ENCODE measurements at places on chromosomes 13 and 19.

DNA sequence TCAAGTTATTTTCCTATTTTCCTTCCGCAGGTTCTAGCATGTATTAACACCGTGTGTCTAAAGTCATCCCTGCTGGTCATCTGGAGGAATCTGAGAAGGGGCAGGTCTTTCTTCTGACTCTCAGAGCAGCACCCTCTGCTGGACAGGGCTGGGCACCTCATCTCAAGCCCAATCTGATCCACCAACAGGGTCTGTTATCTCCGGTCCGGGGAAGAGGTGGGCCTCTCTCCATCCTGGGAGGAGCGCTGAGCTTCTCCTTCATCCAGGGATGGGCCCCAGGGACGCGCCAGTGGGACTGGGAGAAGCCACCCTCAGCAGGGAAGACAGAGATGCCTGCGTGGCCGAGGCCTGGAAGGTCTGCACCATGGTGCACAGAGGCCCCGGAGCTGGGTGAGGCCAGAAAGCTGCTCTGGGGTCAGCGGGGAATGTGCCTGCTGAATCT lies 26.0 kb upstream of the ZNF331 start:
- DNase-seq, result no peak

GRCh38 chr13:78228211-78228610 lies 309.6 kb upstream of the EDNRB start:
- DNase-seq, result no peak

GRCh38 chr19:16034180-16034579 lies 42.1 kb upstream of the TPM4 start:
- DNase-seq, result no peak

GRCh38 chr13:50069261-50069660 lies 54.0 kb downstream of the KCNRG start:
- DNase-seq, result no peak

DNA sequence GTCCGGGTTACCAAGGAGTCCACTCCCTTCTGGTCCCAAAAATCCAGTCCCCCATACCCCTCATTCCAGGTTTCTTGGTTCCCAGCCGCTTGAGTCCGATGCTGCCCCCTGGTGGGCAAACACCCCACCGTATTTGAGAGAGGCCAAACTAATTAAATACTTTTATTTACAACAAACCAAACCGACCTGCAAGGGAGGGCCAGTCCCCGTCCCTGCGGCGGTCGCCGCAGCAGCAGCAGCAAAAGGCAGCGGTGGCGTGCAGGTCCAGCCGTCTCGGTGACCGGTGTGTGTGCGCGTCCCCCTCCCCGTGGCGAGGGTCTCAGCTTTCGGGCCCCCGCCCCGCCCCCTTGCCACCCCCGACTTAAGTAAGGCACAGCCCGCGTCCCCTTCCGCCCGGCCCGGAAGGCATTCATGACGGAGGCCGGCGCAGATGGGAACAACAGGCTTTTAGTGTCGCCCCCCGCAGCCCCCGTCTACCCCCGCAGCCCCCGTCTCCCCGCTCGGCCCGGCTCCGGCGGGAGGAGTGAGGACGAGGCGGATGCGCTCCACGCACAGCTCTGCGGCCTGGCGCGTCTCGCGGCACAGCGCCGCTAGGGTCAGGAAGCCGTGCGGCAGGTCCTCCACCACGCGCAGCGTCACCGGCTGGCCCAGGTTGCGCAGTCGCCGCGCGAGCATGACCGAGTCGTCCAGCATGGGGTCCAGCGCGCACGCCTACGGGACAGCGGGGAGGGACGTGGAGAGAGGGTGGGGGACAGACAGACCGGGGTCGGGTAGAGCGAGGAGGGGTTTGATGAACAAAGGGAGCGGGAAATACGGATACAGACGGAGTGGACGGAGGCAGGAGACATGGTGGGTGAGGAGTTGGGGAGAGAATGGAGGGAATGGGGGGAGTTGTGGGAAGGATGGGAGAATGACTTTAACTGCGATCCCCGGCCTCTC lies 11.5 kb upstream of the CNFN start:
- DNase-seq, result peak; percentile 66

DNA sequence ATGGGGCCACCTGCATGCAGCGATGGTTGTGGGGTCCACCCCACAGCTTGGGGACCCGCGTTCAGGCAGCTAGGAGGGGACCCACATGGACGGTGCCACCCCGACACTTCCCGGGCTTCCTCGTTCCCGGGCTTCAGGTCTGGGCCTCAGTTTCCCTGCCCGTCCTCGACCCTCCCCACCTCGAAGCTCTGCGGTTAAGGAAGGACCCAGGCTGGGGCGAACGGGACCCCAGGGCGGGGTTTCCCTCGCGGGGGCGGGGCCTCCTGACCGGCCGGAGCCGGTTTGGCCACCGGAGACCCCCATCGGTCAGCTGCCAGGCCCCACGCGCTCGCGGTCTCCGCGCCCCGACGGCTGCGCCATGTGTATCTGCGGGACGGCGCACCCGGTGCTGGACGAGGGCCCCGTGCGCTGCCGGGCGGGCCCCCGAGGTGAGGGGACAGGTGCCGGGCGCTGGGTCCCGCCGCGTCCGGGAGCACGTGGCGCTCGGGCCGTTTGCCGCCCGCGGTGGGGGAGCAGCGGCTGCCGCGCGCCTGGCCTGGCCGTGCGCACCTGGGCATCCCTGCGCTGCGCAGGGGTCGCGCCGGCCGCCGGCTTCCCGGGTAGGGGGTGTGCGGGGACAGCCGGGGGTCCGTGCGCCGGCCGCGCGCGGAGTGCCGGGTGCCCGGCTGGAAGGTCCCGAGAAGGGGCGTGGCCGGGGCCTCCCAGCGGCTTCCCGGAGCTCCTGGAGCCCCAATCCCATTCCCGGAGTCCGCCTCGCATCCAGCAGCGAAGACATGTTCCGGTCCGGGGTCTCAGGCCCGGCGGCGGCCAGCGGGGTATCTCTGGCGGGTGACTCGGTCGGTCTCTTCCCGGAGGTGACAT lies 4.2 kb downstream of the ARHGAP45 start:
- no peak for DNase-seq

GRCh38 chr19:40367577-40368434 lies 19.3 kb downstream of the PLD3 start:
- DNase-seq, result no peak

DNA sequence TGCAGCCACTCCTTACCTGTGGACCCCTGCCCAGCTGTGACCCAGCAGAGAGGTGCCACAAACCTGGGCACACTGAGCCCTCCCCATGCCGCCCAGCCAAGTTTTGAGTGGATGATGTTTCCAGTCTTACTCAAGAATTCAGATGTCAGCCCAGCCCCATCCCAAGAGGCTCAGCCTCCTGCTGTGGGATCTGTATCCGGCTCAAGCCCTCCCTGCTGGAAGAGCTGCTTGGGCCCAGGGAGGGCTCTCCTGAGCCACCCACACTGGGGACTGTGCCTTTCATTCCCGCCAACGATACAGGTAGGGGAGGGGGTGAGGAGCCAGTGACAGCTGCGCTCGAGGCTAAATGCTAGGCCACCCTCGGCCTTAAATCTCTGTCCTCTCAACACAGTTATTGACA lies 5.9 kb upstream of the SLC7A9 start:
- no peak for DNase-seq

DNA sequence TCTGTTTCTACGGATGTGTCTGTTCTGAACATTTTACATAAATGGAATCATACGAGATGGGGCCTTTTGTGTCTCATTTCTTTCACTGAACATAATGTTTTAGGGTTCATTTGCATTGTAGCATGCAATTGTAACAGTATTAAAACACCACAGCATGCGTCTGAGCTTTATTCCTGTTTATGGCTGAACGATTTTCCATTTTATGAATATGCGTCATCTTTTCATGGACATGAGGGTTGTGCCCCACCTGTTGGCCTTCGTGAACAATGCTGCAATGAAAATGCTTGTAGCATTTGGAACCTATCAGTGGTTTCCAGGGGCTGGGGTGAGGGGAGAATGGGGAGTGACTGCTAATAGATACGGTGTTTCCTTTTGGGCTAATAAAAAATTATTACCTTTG lies 5.1 kb downstream of the OR10H1 start:
- DNase-seq, result no peak

- DNase-seq, result no peak
Measured at GRCh38 chr13:24822640-24823039, 58.7 kb downstream of the RNF17 start.

GRCh38 chr13:106052200-106052767 lies 483.2 kb downstream of the EFNB2 start:
- no peak for DNase-seq

DNA sequence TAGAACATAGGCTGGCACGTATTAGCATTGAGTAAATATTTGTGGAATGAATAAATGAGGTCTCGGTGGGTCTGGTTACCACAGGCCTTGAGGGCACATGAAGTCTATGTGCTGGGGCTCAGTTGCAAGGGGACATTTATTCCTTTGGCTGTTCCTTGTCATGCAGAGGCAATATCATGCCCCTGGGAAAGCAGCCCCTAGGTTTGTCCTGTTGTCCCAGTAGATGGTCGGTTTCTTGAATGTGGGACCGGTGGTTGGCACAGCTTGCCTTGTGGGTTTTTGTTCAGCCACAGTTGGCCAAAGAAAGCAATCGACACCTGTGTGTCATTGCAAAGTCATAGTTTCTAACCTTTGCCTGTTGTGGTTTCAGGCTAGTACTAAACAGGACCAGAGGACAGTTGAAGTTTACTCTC lies 24.7 kb upstream of the GPR183 start:
- no peak for DNase-seq

GRCh38 chr19:40388481-40388880 lies 1.5 kb downstream of the HIPK4 start:
- no peak for DNase-seq

GRCh38 chr13:19056984-19057490 lies 124.6 kb downstream of the TUBA3C start:
- no peak for DNase-seq

DNA sequence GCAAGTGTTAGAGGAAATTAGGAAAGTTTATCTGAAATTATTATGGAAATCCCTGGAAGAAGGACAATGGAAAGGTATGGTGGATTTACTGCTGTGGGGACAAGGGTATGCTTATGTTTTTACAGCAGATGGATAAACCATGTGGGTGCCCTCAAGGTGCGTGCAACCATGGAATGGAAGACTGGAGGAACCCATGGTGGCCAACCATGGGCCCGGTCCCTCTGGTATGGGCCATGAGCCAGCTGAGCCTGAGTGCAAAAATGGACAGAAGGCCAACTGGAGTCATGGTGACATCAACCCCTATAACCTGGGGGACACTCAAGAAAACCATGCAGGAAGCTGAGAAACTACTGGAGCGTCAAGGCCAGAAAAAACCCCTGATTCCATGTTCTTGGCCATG lies 46.1 kb upstream of the ZNF726 start:
- DNase-seq, result no peak
